ENCODE measurements at places on chromosomes 6 and 20. TPM values are rescaled to one million over a fixed set of nuclear protein-coding genes. Genes with fewer than 3 reads are reported as not detected.

SPATA25 gene
- 0.48 TPM for total RNA-seq

CST7 gene
- not detected for total RNA-seq

MLIP gene
- not detected for total RNA-seq

IL17A gene
- not detected for total RNA-seq

C20orf141 gene
- total RNA-seq = not detected

COL9A3 gene
- not detected for total RNA-seq

DEFB124 gene
- total RNA-seq = not detected

KHDC1L gene
- 0.44 TPM for total RNA-seq

RXRB gene
- total RNA-seq = 39.7 TPM

TMEM74B gene
- total RNA-seq = not detected

EDN3 gene
- not detected for total RNA-seq

CLIC5 gene
- not detected for total RNA-seq

CAGE1 gene
- total RNA-seq = not detected

DNA sequence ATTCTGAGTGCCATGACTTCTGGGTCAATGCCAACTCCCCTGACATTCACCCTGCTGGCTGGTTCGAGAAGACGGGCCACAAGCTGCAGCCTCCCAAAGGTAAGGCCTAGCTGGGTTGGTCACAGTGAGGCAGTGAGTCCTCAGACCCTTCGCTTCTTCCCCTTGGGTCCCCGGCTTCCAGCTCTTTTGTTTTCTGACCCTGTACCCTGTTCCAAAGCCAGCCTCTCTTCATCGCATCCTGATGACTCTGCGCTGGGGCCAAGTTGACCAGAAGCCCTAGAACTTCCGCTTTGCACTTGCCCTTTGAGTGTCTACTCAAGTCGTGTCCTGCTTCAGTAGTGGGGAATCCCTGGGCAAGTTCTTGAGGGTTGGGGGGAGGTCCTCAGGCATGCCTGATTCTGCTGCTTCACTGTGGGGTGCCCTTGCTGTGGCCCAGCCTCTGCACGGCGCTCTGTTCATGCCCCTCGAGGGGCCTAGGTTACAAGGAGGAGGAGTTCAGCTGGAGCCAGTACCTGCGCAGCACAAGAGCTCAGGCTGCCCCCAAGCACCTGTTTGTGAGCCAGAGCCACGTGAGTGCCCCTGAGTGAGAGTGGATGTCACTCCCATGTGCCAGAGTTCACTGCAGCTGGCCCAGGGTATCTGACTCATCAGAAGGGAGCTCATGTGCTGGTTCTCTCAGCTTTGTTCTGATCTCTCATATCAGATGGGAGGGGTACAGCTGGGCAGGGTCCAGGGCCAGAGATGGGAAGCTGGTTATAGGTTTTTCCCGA, 23.0 kb downstream of the L3MBTL1 start:
- no peaks in the 10 kb centered on the region for H3K36me3 ChIP-seq
- no peak for DNase-seq
- H3K4me1 ChIP-seq = peaks cover 18% of the 10 kb centered on the region
- H3K27me3 ChIP-seq = peaks cover 1% of the 10 kb centered on the region

- 0 out of 2 replicates have a peak overlapping the region, but pooled peaks have one; percentile 72 for H3K27ac ChIP-seq
- no peaks in the 10 kb centered on the region for H3K4me1 ChIP-seq
- no peak overlapping the region for H3K4me3 ChIP-seq
- H3K36me3 ChIP-seq = no peaks in the 10 kb centered on the region
- no peak for DNase-seq
- no peaks in the 10 kb centered on the region for H3K27me3 ChIP-seq
Observed at GRCh38 chr20:6705106-6705766, 62.2 kb upstream of the BMP2 start.

DNA sequence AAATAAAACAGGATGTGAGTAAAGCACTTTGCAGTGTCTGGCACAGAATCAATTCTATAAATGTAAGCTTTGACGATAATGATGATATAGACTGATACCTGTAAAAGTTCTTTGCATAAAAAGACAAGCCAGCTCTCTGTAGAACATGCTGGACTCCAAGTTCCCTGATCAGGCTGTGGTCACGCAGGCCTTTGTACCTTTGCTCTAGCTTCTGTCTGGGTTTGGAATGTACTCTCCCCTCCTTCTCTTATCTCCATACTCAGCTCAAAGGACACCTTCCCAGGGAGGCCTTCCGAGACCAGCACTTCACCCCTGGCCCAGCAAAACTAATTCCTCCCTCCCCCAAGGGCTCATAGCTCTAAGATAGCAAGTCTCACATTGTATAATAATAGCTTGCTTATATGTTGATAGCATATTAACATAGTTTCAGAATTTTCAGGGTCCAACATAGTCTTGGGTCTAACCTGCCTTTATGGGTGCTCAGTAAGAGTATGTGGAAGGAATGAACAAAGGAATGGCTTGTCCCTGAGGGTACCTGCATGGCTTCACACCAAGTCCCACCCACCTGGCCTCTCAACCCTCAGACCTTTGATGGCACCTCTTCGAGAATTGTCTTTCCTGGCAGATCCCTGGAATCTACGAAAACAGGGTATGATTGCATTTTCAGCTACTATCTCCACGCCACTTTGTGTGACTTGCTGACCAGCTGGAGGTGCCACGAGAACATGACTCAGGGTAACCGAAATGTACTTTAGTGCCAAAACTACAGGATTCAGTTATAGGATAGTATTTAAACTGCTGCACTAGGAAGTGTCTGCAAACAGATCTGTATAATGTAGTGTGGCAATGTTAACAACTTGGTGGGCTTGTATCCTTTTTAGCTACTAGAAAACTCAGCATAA, 41.7 kb upstream of the PIM1 start:
- H3K4me1 ChIP-seq = peaks cover 37% of the 10 kb centered on the region
- H3K36me3 ChIP-seq = no peaks in the 10 kb centered on the region

DNA sequence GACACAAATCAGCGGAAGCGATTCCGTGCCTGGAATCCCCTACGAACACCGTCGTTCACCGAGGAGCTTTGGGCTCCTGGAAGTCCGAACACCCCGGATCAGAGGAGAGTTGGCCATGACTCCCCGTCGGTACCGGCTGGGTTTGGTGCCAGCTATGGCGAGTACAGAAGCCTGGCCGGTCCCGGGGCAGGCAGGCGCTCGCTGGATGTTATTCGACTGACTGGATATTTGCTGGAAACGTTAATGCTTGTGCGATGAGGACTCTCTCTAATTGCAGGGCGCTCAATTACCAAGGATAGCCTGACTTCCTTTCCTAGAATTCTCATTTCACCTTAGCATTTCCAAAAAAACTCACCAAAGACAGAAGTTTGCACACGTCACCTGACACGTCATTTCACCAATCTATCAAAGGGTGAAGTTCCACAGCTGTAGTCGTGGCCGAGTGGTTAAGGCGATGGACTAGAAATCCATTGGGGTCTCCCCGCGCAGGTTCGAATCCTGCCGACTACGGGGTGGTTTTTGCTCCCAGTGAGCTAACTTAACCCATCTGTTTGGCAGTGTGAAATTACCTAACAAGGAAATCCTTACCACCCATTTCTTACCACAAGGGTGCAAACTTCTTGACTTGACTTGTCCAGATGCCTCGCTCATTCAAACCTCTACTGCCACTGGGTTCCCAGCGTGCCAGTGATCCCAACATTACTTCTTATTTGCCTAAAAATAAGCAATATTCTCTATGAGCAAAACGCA, 22.7 kb upstream of the ZNF184 start:
- peak; percentile 97 for DNase-seq
- peaks cover 19% of the 10 kb centered on the region for H3K4me1 ChIP-seq
- H3K27ac ChIP-seq = peak overlapping the region; percentile 84
- peak overlapping the region; percentile 90 for H3K4me3 ChIP-seq
- H3K27me3 ChIP-seq = peaks cover 5% of the 10 kb centered on the region
- no peaks in the 10 kb centered on the region for H3K36me3 ChIP-seq

GRCh38 chr6:125818772-125819260, 28.1 kb downstream of the NCOA7 start:
- no peaks in the 10 kb centered on the region for H3K27me3 ChIP-seq
- H3K36me3 ChIP-seq = peaks cover 18% of the 10 kb centered on the region
- no peak for DNase-seq
- peaks cover 62% of the 10 kb centered on the region for H3K4me1 ChIP-seq

GRCh38 chr20:34834459-34834893, 9.0 kb upstream of the NCOA6 start:
- H3K4me1 ChIP-seq = 0 out of 2 replicates have a peak, but pooled peaks cover 6% of the 10 kb centered on the region
- DNase-seq = peak; percentile 44
- no peaks in the 10 kb centered on the region for H3K36me3 ChIP-seq

DNA sequence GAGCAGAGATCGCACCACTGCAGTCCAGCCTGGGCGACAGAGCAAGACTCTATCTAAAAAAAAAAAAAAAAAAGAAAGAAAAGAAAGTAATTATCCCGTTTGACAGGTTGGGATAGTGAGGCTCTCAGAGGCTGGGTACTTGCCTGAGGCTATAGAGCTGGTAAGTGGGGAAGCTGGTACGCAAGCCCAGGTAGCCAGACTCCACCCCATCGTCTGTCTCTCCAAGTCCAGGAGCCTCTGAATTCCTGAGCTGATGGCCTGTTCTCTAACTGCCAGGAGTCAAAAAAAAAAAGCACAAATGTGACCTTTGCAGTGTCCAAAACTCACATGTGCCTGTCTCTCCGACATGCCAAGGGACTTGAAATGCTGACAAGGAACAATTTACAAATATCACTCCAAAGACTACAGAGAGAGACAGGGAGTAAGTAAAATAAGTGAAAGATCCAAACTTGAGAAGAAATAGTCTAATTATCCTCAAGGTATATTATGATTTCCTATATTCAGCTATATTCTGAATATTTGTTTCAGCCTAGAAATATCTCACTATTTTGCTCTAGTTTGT, 109.1 kb upstream of the SCAF8 start:
- H3K36me3 ChIP-seq = 0 out of 2 replicates have a peak, but pooled peaks cover 4% of the 10 kb centered on the region
- no peaks in the 10 kb centered on the region for H3K4me1 ChIP-seq
- no peak for DNase-seq

GRCh38 chr6:139659711-139660110, 285.3 kb upstream of the CITED2 start:
- H3K4me1 ChIP-seq = no peaks in the 10 kb centered on the region
- no peak overlapping the region for H3K4me3 ChIP-seq
- H3K27me3 ChIP-seq = peaks cover 2% of the 10 kb centered on the region
- DNase-seq = no peak
- peaks cover 13% of the 10 kb centered on the region for H3K36me3 ChIP-seq

- H3K4me1 ChIP-seq = no peaks in the 10 kb centered on the region
- no peak overlapping the region for H3K4me3 ChIP-seq
- H3K27me3 ChIP-seq = no peaks in the 10 kb centered on the region
- no peak for DNase-seq
Observed at GRCh38 chr20:54938707-54939106, 463.3 kb downstream of the DOK5 start.

- peaks cover 20% of the 10 kb centered on the region for H3K27me3 ChIP-seq
- no peak for DNase-seq
- no peak overlapping the region for H3K27ac ChIP-seq
- H3K36me3 ChIP-seq = no peaks in the 10 kb centered on the region
Observed at GRCh38 chr20:62685781-62686555, 22.7 kb upstream of the NTSR1 start.

DNA sequence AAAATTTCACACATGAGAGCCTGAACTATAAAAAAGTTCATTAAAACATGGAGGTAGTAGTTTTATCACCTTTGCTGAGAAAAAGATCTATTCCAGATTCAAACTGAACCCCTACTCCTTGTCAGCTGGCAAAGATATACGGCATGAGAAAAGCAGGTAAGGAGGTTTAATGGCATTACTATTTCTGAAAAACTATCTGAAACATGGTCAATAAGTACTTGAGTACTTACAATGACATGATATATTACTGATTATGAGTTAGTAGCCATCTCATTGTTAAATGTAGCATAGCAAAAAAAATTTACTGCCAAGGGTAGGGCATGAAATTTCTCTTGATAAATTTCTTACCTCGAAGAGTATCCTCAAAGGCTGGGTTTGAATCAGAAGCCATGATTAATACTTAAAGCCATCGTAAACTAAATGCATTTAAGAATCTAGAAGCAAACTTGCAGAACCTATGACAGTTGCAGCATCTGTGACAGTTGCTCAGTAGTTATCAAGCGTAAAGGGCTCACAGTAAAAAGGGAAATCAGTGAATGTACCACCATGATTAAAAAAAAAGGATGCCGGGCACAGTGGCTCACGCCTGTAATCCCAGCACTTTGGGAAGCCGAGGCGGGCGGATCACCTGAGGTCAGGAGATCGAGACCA, 8.7 kb downstream of the SLC17A5 start:
- H3K27me3 ChIP-seq = peaks cover 1% of the 10 kb centered on the region
- H3K27ac ChIP-seq = peak overlapping the region; percentile 50
- H3K36me3 ChIP-seq = peaks cover 4% of the 10 kb centered on the region
- H3K4me1 ChIP-seq = peaks cover 52% of the 10 kb centered on the region
- no peak for DNase-seq
- peak overlapping the region; percentile 89 for H3K4me3 ChIP-seq

DNA sequence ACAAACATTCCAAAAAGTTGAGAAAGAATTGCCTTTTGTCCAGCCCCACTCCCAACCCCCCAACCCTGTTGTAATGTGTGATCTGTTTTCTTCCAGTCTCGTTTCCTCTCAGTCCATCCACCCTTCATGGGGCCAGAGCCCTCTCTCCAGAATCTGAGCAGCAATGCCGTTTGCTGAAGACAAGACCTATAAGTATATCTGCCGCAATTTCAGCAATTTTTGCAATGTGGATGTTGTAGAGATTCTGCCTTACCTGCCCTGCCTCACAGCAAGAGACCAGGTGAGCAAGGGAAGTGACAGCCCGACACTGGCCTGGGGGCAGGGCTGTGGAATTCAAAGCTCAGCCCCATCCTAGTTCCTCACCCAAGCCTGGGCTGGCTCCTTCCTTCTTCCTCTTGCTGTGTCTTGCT, 7.8 kb downstream of the MAVS start:
- H3K4me3 ChIP-seq = no peak overlapping the region
- peaks cover 2% of the 10 kb centered on the region for H3K27me3 ChIP-seq
- H3K27ac ChIP-seq = no peak overlapping the region
- H3K36me3 ChIP-seq = peaks cover 18% of the 10 kb centered on the region
- DNase-seq = no peak

GRCh38 chr20:29296256-29297230, 1960.9 kb upstream of the DEFB115 start:
- peaks cover 11% of the 10 kb centered on the region for H3K36me3 ChIP-seq
- H3K27ac ChIP-seq = no peak overlapping the region
- H3K27me3 ChIP-seq = no peaks in the 10 kb centered on the region
- DNase-seq = no peak
- H3K4me1 ChIP-seq = no peaks in the 10 kb centered on the region

DNA sequence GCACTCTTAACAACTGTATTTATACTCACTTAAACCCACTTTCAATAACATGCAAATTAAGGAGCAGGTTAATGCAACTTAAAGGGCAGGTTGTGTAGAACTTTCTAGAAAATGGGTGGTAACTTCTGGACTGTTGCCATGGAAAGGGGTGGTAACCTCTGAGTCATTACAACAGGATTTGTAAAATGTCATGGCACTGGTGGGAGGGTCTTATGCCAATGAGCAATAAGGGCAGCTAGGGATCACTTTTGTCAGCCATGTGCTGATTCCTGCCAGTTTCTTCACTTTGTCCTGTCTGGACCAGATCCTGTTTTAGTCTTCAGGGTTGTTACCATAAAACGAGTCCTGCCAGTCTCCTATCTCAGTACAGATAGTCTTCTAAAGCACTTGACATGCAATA, 560.5 kb upstream of the PTCHD4 start:
- H3K27ac ChIP-seq = no peak overlapping the region
- H3K27me3 ChIP-seq = no peaks in the 10 kb centered on the region
- H3K4me3 ChIP-seq = no peak overlapping the region
- no peaks in the 10 kb centered on the region for H3K36me3 ChIP-seq

- no peak overlapping the region for H3K4me3 ChIP-seq
- no peak overlapping the region for H3K27ac ChIP-seq
- peaks cover 24% of the 10 kb centered on the region for H3K4me1 ChIP-seq
- DNase-seq = peak; percentile 50
- peaks cover 3% of the 10 kb centered on the region for H3K27me3 ChIP-seq
- no peaks in the 10 kb centered on the region for H3K36me3 ChIP-seq
Observed at GRCh38 chr6:2738373-2738979, 12.2 kb downstream of the MYLK4 start.

All from HFFc6 (cell line).